ENCODE measurements at places on chromosomes 11 and 22. TPM values are rescaled to one million over a fixed set of nuclear protein-coding genes. Genes with fewer than 3 reads are reported as not detected.

Gene EHF
- not detected for polyA plus RNA-seq

Gene MFRP
- not detected for polyA plus RNA-seq

Gene BRSK2
- 58.2 TPM for polyA plus RNA-seq

Gene SLC22A12
- not detected for polyA plus RNA-seq

Gene KCNJ11
- polyA plus RNA-seq, result 8.0 TPM

Gene FREY1
- not detected for polyA plus RNA-seq

Gene KCNJ1
- polyA plus RNA-seq, result 0.40 TPM

Gene PRODH
- polyA plus RNA-seq, result 0.08 TPM

Gene NLRP14
- 0.48 TPM for polyA plus RNA-seq

Gene NPTXR
- polyA plus RNA-seq, result 17.0 TPM

All from neural cell (in vitro differentiated cells).